ENCODE measurements at places on chromosomes 13 and 19.

DNA sequence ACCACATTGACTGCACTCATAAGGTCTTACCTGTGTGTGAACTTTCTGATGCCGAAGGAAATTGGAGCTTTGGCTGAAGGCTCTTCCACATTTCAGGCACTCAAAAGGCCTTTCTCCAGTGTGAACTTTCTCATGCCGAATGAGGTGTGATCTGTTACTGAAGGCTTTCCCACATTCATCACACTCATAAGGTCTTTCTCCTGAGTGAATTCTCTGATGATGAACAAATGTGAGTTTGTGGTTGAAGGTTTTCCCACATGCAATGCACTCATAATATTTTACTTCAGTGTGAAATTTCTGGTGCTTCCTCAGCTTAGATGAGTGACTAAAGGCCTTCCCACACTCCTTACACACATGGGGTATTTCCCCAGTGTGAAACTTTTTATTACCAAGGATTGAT lies 5.7 kb downstream of the ZNF132 start:
- no peak overlapping the region for H3K27ac ChIP-seq
- no peak for DNase-seq
- H3K27me3 ChIP-seq, result no peaks in the 10 kb centered on the region
- H3K4me1 ChIP-seq, result peaks cover 5% of the 10 kb centered on the region

GRCh38 chr19:43524922-43525835 lies 1.8 kb downstream of the ETHE1 start:
- peaks cover 47% of the 10 kb centered on the region for H3K4me1 ChIP-seq
- DNase-seq, result peak; percentile 58
- no peaks in the 10 kb centered on the region for H3K27me3 ChIP-seq
- H3K4me3 ChIP-seq, result peak overlapping the region; percentile 93

DNA sequence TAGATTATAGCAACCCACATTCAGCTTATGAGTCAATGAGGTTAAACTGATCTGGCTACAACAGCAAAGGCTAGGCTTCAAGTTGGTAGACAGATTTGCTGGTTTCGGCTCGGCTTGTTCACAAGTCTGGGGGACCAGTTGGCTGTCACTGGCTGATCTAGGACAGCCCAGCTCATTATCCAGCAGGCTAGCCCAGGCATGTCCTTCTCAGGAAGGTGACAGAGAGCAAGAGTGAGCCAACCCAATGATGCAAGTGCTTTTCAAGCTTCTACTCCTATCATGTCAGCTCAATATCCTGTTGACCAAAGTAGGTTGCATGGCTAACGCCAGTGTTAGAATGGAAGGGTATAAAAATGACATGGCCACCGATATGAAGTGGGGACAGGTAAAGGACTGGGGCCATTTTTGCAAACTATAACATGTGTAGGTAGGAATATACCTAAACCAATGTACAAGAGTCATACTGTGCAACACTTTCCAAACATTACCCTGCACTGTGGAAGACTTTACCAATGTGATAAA lies 220.9 kb upstream of the SOX21 start:
- no peak for DNase-seq
- no peak overlapping the region for H3K4me3 ChIP-seq
- no peaks in the 10 kb centered on the region for H3K27me3 ChIP-seq
- H3K27ac ChIP-seq, result no peak overlapping the region
- no peaks in the 10 kb centered on the region for H3K4me1 ChIP-seq

- no peak for DNase-seq
- H3K36me3 ChIP-seq, result peaks cover 93% of the 10 kb centered on the region
- H3K4me1 ChIP-seq, result peaks cover 43% of the 10 kb centered on the region
- H3K27ac ChIP-seq, result peak overlapping the region; percentile 69
Observed at GRCh38 chr19:872266-872951, 12.9 kb downstream of the CFD start.

- peaks cover 23% of the 10 kb centered on the region for H3K4me1 ChIP-seq
- peak overlapping the region; percentile 95 for H3K27ac ChIP-seq
Observed at GRCh38 chr19:49086296-49086695, 1.0 kb downstream of the SNRNP70 start.

DNA sequence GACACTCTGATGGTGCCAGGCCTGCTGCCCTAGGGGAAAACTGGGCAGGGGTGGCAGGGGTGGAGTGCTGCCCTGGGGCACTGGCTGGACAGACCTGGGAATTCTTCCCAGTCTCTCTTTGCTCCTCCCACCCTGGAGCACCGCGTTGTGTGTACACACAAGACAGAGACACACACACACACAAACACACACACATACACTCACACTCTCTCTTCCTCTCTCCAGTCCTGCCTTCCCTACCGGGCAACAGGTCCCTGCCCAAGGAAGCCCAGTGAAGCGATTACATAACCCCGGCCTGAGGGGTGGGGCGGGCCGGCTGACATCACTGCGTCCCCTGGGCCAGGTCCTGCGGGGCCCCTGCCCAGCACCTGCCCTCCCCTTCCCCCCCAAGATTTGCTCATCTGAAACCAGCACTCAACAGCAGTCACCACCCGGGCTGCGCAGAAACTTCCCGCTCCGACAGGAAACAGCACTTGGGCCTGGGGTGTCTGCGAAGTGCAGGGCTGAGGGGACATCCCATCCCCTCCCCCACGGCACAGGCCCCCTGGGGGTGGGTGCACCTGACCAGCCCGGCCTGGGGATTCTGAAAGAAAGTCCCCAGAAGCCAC lies 1.2 kb downstream of the MKNK2 start:
- H3K27me3 ChIP-seq, result no peaks in the 10 kb centered on the region
- peak overlapping the region; percentile 94 for H3K4me3 ChIP-seq
- H3K4me1 ChIP-seq, result peaks cover 74% of the 10 kb centered on the region
- peak overlapping the region; percentile 99 for H3K27ac ChIP-seq

DNA sequence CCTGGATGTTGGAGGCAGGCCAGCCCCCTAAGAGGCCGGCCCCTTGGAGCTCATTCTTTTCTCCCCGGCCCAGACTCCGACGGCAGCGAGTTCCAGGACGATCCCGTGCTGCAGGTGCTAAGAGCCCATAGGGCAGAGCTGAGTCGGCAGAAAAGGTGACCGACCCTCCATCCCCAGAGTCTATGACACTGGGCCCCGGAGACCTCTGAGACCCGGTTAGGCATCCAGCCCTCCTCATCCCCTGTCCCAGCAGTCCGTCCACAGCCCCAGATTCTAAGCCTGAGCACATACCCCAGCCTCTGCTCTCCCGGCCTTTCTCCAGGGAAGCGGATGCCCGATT lies 7.3 kb upstream of the ARHGAP33 start:
- no peak overlapping the region for H3K4me3 ChIP-seq
- no peaks in the 10 kb centered on the region for H3K27me3 ChIP-seq
- no peak overlapping the region for H3K27ac ChIP-seq
- H3K36me3 ChIP-seq, result no peaks in the 10 kb centered on the region

- no peak overlapping the region for H3K4me3 ChIP-seq
- no peaks in the 10 kb centered on the region for H3K27me3 ChIP-seq
- H3K36me3 ChIP-seq, result no peaks in the 10 kb centered on the region
- H3K4me1 ChIP-seq, result no peaks in the 10 kb centered on the region
- no peak for DNase-seq
- H3K27ac ChIP-seq, result no peak overlapping the region
Observed at GRCh38 chr19:13463296-13463695, 43.0 kb downstream of the CACNA1A start.

GRCh38 chr19:1155352-1156304 lies 18.4 kb downstream of the SBNO2 start:
- peak overlapping the region; percentile 41 for H3K4me3 ChIP-seq
- DNase-seq, result no peak
- peaks cover 23% of the 10 kb centered on the region for H3K4me1 ChIP-seq

DNA sequence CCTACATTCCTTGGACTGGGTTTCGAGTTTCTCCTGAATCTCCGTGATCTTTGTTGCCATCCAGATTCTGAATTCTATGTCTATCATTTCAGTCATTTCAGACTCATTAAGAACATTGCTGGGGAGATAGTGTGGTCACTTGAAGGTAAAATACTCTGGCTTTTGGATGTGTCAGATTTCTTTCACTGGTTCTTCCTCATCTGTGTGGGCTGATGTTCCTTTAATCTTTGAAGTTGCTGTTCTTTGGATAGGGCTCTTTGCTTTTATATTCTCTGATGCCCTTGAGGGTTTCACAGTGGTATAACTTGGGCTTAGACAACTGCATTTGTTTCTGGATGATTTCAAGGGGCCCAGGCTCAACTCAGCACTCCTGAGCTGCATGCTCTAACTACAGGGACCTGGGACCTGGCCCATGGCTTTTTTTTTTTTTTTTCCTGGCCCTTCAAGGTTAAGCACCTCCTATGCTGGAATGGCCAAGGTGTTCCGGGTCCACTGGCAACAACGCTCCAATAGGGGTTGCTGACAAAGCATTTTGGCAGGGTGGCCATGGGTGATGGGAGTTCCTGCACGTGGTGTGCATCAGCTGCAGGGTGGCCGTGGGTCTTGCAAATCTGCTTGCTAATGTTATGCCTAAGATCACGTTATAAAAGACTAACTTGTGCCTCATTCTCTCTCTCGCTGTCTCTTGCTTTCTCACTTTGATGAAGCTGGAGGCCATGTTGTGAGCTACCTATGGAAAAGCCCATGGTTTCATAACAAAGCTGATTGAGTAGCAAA lies 5.9 kb upstream of the SIGLEC7 start:
- H3K27ac ChIP-seq, result no peak overlapping the region
- no peaks in the 10 kb centered on the region for H3K27me3 ChIP-seq
- DNase-seq, result no peak
- no peaks in the 10 kb centered on the region for H3K36me3 ChIP-seq
- H3K4me3 ChIP-seq, result no peak overlapping the region
- H3K4me1 ChIP-seq, result peaks cover 8% of the 10 kb centered on the region

- no peak overlapping the region for H3K4me3 ChIP-seq
- no peaks in the 10 kb centered on the region for H3K36me3 ChIP-seq
- H3K27ac ChIP-seq, result no peak overlapping the region
Observed at GRCh38 chr13:98686270-98686669, 66.2 kb downstream of the SLC15A1 start.

DNA sequence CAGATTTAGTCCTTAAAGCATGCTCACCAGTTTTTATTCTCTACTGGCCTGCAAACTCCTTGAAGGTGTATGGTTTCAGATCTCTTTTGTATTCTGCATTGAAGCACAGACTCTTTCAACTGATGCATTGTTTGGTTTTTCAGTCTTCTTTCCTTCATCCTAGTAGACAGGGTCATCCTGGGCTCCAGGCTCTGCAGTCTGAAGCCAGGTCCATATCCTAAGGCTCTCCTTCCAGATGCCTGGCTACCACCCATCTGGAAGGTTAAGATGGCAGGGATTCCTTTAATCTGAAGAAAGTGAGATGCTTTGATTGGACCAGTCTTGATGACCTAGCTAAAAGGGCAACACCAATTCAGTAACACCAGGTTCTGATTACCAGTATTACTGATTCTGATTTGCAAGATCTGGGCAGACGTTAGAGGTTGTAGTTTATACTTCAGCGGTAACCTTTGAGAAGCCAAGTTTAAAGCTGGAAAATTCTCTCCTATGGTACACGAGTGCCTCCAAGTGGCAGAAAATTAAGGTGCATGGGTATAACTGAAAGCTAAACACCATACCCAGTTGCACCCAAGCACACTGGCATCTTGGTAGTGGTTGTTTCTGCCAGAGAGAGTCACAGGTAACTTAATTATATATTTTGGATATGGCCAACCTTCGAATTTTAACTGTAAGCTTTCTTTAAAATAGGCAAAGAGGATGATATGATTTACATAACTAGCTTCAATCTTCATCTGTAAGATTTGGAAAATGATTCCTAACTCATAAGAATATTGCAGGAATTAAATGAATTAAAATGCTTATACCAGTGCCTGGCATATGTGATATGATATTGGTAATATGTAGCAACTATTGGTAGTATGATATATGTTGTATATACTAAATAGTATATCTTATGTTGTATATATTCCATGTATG lies 1651.9 kb upstream of the MIR17HG start:
- peak; percentile 35 for DNase-seq
- H3K36me3 ChIP-seq, result no peaks in the 10 kb centered on the region
- H3K4me3 ChIP-seq, result no peak overlapping the region
- H3K27ac ChIP-seq, result no peak overlapping the region
- H3K4me1 ChIP-seq, result no peaks in the 10 kb centered on the region

DNA sequence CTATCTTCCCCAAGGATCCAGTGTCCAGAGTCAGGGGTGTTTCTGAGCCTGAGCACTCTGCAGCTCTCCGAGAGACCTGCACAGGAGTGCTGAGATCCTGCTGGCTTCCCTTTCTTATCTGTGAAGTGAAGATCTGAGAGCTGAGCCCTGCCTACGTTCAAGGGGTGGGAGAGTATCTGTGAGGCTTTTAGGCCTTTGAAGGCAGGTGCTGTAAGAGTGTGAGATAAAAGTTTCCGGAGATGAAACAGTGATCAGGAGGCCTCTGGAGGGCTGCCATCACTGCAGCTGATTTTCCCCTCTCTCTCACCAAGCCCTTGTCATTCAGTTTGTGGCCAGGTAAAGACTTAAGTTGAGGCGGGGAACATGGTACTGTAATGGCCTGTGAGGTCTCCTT lies 83.1 kb downstream of the AKAP11 start:
- DNase-seq, result no peak
- no peaks in the 10 kb centered on the region for H3K27me3 ChIP-seq
- no peaks in the 10 kb centered on the region for H3K4me1 ChIP-seq
- H3K4me3 ChIP-seq, result no peak overlapping the region

- H3K4me3 ChIP-seq, result no peak overlapping the region
- H3K27me3 ChIP-seq, result no peaks in the 10 kb centered on the region
- H3K27ac ChIP-seq, result no peak overlapping the region
Observed at GRCh38 chr13:42984691-42985090, 7.3 kb downstream of the EPSTI1 start.

DNA sequence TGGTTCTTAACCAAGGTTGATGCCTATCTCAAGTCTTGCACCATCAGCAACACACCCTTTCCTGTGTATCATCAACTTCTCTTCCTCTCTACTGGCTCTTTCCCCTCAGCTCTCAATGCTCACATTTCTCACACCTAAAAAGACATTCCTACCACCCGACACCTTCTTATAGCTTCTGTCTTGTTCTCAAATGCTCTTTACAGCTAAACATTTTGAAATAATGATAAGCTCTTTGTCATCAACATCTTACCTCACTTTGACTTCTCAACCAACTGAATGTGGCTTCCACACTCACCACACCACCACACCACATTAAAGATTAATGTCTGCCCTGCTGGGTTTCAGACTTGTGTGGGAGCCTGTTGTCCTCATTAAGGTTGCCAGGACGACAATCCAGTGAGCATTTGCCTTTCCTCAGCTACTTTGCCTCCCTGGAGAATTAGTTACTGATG lies 67.8 kb downstream of the RXFP2 start:
- no peak overlapping the region for H3K27ac ChIP-seq
- H3K4me3 ChIP-seq, result no peak overlapping the region
- H3K27me3 ChIP-seq, result no peaks in the 10 kb centered on the region
- no peaks in the 10 kb centered on the region for H3K36me3 ChIP-seq
- no peak for DNase-seq

DNA sequence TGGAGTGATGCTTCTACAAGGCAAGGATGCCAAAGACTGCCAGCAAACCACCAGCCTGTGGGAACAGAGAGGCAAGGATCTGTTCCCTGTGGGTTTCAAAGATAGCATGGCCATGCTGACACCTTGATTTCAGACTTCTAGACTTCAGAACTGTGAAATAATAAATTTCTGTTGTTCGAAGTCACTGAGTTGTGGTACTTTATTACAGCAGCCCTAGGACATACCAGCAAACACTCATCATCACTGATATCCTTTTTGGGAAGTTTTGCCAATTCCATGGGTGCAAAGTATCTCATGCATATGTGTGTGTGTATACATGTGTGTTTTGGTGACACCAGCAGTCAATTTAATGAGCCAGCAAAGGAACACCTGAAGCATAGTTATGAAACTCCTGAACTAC lies 21.0 kb downstream of the LMO7 start:
- no peak overlapping the region for H3K4me3 ChIP-seq
- no peak for DNase-seq
- H3K27me3 ChIP-seq, result no peaks in the 10 kb centered on the region
- H3K27ac ChIP-seq, result no peak overlapping the region

GRCh38 chr13:74450525-74450845 lies 316.3 kb upstream of the KLF12 start:
- no peaks in the 10 kb centered on the region for H3K4me1 ChIP-seq
- no peaks in the 10 kb centered on the region for H3K36me3 ChIP-seq
- DNase-seq, result no peak
- H3K27me3 ChIP-seq, result no peaks in the 10 kb centered on the region

Measured in tibial nerve (tissue), 4 donors.